ENCODE measurements at places on chromosomes 7 and 10. TPM values are rescaled to one million over a fixed set of nuclear protein-coding genes. Genes with fewer than 3 reads are reported as not detected.

GNAT3 gene
- total RNA-seq, result not detected

FRAT2 gene
- 11.4 TPM for total RNA-seq

CYP2W1 gene
- not detected for total RNA-seq

CELF2 gene
- total RNA-seq, result 30.6 TPM

ANK3 gene
- total RNA-seq, result 5.2 TPM

GNAI1 gene
- total RNA-seq, result 22.5 TPM

ADIRF gene
- 11.4 TPM for total RNA-seq

BAIAP2L1 gene
- total RNA-seq, result 0.76 TPM

VDAC2 gene
- total RNA-seq, result 210 TPM

RARRES2 gene
- total RNA-seq, result not detected

EN2 gene
- total RNA-seq, result not detected

TMEM140 gene
- total RNA-seq, result 28.7 TPM

PIP gene
- not detected for total RNA-seq

ZNF736 gene
- total RNA-seq, result 10.4 TPM

RPEL1 gene
- 0.33 TPM for total RNA-seq

C7orf57 gene
- total RNA-seq, result not detected

SLC18A3 gene
- total RNA-seq, result not detected

MUC12 gene
- not detected for total RNA-seq
